Endothelial cell (in vitro differentiated cells): ENCODE measurements at places on chromosomes 11 and 22.
A peak's percentile ranks its signal among the peaks of the same experiment; 100 is the strongest.

- DNase-seq: peak; percentile 70
Observed at GRCh38 chr11:116217006-116217405, 555.8 kb downstream of the BUD13 start.

- DNase-seq: peak; percentile 34
Observed at GRCh38 chr11:10303558-10304363, 1.1 kb upstream of the ADM start.

DNA sequence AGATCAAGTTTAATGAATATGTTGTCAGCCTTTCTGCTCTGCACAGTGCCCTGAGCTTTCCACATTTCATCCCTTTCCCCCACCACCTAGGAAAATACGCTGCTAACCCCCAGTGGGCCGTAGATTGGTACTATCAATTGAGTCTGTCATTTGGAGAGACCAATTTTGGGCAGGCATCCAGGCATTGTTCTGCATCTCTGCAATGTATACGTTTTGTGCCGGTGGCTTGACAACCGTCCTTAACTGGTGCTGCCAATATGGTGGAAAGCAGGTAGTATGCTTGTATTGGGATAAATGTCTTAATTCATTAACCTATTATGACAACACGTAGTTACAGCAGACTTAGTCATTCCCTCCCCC lies 1.3 kb downstream of the ELMOD1 start:
- DNase-seq: no peak

DNA sequence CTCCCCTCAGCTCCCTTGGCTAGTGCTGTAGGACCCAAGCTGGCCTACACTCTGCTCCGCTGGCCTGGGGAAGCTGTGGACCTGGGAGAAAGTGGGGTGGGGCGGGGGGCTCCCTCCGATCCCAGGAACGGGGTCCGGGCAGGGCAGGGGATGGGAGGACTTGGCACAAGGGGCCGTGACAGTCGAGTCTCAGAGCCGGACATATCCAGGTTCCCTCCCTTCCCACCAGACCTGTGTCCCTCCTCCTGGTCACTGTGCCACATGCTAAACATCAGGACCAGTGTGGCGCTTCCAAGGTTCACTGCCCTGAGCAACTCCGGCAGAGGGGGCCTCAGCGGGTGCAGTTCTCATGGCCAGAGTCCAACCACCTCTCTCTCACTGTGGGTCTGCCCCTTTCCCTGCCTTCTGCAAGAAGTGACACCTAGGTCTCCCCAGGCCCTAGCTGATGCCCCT lies 2.0 kb downstream of the DUSP8 start:
- DNase-seq: peak; percentile 6

GRCh38 chr11:42806191-42806590 lies 505.6 kb upstream of the API5 start:
- no peak for DNase-seq

DNA sequence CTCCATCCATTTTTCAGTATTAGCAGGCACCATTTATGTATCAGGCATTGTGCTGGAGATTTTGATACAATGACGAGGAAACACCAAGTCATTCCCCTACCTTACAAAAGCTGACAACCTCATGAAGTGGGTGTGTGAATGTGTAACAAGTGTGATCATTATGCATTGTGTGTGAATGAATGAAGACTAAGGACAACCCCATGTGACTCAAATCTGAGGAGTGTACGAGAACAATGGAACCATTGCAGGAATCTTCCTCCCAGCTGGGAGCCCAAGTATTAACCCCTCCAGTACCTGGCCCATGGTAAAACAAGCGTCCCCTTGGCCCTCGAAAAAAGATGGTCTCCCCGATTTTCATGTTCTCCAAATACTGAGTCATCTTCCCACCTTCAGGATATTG lies 4.4 kb downstream of the CYB5R2 start:
- DNase-seq: no peak

- DNase-seq: no peak
Observed at GRCh38 chr11:57407010-57407920, 16.8 kb upstream of the PRG2 start.

- DNase-seq: peak; percentile 63
Observed at GRCh38 chr11:765025-765801, 12.1 kb downstream of the GATD1 start.

DNA sequence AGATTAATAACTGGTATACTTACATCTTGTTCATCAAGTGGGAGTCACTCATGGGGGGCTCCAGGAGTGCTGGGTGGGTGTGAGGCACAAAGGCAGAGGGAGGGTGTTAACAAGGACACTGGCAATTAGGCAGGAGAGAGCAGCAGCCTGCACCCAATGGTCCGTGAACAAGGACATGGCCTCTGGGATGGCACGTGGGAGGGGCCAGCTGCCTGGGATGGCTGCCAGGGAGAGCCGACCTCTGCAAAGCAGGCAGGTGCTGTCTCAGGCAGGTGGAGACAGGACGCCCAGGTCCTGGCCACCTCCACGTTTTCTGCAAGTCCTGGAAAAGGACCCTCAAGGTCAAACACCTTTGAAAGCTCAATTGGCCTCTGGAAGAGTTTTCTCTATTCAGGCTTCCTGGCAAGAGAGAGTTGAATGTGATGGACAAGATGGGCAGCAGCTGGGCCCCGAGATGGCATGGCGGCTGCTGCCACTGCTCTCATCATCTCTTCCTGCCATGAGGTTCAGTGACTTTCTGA lies 257.1 kb downstream of the BUD13 start:
- no peak for DNase-seq

DNA sequence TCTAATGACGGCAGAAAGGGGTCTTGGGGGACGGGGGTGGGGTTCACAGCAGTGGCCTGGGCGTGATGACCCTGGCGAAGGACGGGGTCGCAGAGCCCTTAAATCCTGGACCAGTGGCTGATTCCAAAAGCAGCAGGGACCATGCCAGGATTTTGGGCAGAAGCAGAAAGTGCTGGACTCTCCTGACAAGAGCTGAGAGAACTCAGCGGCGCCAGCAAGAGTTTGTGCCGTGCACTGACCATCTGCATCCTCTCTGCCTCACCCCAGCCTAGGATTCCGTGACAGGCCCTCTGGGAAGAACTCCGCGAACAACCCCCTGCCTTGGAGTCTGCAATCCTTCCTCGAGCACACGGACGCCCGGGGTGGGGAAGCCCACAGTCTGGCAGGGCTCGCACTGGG lies 644 bp upstream of the NDUFV1 start:
- DNase-seq: no peak
